NCI-H1436 (cell line): ENCODE measurements at places on chromosomes 7 and 10.

GRCh38 chr7:127738859-127739258 lies 86.9 kb downstream of the SND1 start:
- no peak for DNase-seq

- DNase-seq = no peak
Measured at GRCh38 chr7:44100458-44101302, 3.5 kb upstream of the AEBP1 start.

DNA sequence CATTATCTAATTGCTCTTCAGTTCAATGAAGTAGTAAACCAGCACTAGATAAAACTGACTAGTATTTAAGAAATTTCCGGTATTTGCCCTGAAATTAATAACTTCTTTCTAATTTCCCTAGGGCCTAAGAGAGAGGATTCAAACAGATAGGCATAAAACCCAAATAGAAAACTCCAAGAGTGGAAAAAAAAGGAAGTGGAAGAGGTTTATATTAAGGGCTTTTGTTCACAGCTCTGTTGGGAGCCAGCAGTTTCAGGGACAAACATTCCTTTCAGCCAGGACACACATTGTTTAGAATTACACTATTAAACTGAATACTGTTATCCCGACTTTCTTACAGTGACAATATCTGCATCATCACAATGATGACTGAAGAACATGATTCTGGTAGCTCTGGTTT lies 3.6 kb downstream of the ODAD2 start:
- DNase-seq = no peak

DNA sequence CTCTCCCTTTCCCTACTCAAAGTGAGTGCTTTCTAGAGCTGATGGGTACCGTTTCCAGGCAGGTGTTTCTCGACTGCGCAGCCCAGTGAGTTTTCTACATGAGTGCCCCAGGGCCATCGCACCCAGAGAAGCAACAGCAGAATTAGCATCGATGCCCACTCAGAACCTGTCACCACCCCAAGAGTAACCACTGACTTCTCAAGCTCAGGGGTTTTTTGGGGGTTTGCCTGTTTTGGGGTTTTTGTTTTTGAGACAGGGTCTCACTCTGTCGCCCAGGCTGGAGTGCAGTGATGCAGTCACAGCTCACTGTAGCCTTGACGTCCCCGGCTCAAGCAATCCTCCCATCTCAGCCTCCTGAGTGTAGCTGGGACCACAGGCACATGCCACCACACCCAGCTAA lies 25.7 kb downstream of the SNX8 start:
- DNase-seq = no peak
